ENCODE measurements at places on chromosomes 2 and 18.

DNA sequence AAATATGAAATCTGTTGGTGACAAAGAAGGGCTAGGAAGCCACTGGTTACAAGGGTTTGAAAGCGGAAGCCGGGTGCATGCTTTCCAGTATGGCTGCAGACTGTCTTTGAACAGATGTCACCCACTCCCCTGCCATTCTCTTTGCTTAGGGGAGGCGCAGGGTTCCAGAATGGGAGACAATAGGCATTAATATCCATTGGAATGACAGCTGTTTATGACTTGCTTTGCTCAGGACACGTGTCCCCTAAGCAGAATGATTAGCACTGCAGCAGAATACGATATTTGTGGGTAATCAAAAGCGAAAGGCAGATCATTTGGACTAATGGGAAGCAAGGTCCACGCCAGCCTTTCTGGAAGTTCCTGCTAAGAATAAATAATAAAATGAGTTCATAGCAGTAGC, 25.8 kb upstream of the NRP2 start:
- DNase-seq = no peak

DNA sequence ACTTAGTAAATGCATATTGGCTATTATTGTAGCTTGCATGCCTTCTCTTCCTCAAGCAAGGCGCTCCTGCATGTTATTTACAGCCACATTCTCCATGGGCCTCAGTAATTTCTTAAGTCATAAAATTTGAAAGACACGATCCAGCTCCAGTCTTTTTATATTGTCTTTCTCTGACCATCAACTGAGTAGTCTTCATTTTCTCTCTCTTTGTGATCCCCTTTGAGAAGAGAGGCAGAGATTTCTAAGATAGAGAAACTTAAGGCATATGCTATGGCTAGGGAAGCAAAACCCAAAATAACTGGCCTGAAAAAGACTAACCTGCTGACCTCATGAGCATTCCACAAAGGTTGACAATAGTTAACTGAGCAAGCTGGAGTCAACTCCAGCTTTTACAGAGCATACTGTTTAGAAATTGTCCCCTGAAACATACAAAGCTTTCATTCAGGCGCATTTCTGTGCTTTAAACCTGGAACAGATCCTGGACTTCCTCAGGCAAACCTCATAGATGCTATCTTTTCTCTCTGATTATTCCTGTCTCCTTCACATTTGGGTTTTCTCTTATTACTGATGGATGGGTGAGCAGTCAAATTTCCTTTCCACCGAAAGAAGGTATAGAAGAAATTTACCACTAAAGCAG, 4.6 kb downstream of the DPP4 start:
- no peak for DNase-seq

GRCh38 chr2:44801289-44801840, 140.1 kb upstream of the SIX3 start:
- no peak for DNase-seq

DNA sequence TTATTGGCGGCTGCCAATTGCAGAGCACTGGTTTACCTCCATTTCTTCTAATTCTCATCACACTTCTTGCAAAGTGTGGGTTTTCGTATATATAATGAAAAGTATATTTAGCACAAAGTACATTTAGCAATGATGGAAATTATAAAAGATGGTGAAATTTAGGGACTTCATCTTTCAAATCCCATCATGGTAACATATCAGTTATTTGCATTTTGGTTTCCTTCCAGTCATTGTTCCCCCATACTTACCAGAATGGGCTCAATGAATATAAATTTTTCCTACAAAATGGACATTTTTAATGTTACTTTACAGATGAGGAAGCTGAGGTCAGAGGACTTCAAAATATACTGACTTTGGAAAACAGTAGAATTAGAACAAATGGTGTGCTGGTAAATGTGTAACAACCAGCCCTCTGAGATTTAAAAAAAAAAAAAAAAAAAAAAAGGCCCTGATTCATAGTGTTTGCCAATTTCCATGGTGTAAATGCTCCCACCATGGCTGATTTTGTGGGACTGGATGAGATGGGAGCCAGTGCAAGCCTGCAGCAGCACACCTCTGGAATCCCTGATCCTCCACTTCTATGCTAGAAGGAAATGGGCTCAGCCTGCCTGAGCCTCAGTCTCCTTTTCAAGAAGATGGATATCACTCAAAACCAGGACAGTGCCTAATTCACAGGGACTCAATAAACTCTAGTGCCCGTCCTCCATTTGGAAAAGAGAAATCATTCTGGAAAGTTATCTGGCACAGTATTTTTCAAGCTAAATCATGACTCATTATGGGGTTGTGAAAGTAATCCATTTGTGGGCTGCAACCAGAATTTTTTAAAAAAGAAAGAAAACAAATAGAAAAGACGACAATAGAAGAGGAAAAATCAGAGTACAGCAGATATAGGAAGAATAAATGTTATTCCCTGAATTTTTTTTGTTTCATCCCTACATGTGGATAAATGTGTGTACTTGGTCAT, 34.0 kb downstream of the LBH start:
- no peak for DNase-seq

All from left cardiac atrium (tissue), 4 donors.